ENCODE measurements at places on chromosomes 1 and 21.

- DNase-seq, result no peak
Observed at GRCh38 chr21:15730484-15731242, 881 bp downstream of the USP25 start.

- DNase-seq, result no peak
Observed at GRCh38 chr1:203467550-203467921, 8.1 kb upstream of the PRELP start.

DNA sequence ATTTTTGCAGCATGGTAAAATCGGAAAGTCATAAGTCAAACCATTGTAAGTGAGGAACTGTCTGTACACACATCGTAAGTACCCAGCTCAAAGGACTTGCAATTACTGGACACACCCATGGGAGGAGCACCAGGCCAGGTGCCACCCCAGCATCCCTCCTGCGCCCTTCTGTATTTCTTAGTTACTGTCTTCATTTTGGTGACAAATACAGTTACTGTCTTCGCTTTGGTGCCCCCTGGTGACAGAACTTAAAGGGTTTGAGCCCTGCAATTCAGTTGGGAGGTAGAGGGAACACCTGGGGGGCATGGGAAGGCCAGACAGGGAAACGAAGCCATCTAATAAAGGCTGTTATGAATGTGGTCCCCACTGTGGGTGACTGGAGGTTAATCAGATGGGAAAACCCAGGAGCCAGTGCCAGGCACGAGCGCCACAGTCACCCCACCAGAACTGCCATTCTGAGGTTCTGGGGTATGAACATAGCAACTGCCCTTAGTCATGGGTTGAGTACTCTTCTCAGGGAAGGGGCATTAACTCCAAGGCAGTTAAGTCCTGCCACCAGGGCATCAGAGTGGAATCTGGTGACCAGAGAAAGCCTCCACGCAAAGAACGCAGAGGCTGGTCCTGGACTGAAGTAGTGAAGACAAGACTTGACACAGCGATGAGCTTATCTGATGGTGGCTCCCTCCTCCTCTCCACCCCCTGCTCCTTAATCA lies 612.9 kb downstream of the PTPRU start:
- peak; percentile 41 for DNase-seq

- DNase-seq, result no peak
Observed at GRCh38 chr1:107244709-107245500, 104.1 kb downstream of the NTNG1 start.

GRCh38 chr1:245298781-245299180 lies 144.0 kb downstream of the KIF26B start:
- peak; percentile 39 for DNase-seq

DNA sequence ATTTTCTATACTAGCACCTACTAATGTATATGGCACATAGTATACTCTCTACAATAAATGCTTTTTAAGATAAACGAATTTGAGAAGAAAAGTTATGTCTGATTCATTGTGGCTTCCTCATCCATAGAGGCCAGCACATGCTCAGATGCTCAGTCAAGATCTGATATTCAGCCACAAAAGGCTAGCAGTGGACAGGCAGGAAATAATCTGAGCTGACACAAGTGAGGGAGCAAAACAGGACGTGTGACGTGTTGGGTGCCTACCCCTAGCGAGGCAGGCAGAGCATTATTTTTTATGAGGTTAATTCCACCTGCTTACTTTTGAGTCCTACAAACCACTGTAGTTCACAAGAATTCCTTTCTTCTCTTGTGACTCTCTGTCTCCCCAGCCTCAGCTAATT lies 550.9 kb downstream of the SMYD3 start:
- no peak for DNase-seq

DNA sequence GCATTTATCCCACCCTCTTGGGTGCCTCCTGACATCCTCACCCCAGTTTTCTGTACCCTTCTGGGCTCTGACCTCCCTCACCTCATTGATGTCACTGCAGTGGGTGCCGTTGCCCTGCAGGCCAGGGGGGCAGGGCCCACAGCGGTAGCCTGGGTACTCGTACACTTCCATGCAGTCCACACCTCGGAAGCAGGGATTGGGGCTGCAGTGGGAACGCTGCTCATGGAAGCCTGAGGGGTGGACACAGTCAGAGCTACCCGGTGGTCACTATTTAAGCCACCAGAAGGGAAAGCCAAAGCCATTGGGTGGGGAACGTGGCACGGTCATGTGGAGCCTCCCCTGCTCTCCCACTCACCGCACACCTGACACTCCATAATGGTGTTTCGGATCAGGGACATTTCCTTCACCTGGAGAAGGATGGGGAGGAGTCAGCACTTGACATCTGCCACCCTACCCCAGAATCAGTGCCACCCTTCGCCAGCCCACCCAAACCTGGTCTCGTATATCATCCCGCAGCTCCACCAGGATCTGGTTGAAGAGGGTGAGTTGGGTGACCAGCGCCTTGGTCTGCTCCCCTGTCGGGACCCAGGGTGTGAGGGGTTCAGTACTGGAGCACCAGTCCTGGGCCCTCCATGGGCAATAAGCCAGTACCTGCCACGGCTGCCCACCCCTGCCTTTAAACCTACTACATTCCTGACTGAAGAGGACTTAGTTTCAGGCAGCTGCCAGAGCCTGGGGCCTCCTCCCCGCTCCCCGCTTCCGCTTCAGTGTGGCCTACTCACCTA lies 4.8 kb downstream of the THBS3 start:
- no peak for DNase-seq

- DNase-seq, result no peak
Observed at GRCh38 chr1:54370287-54370989, 35.8 kb downstream of the SSBP3 start.

GRCh38 chr1:217977943-217978342 lies 307.1 kb upstream of the RRP15 start:
- DNase-seq, result no peak

DNA sequence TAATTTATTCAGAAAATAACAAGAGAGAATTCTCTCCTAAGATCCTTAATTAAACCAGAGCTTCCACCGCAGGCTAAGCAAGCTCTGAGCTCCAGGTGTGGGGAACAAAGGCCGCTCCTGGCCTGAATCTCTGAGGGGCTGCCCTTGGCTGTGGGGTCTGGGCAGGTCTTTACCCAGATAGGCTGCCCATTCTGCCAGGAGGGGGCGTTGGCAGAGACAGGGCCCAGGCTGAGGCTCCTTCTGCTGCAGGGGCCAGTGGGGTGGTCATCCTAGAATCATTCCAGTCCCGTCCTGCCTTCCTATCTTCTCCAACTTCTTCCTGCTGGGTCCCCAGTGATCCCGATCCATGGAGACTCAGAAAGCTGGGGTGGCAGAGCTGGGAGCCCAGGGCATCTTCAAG lies 82.9 kb upstream of the POU3F1 start:
- DNase-seq, result no peak
